ENCODE measurements at places on chromosomes 4 and X.
A peak's percentile ranks its signal among the peaks of the same experiment; 100 is the strongest.

DNA sequence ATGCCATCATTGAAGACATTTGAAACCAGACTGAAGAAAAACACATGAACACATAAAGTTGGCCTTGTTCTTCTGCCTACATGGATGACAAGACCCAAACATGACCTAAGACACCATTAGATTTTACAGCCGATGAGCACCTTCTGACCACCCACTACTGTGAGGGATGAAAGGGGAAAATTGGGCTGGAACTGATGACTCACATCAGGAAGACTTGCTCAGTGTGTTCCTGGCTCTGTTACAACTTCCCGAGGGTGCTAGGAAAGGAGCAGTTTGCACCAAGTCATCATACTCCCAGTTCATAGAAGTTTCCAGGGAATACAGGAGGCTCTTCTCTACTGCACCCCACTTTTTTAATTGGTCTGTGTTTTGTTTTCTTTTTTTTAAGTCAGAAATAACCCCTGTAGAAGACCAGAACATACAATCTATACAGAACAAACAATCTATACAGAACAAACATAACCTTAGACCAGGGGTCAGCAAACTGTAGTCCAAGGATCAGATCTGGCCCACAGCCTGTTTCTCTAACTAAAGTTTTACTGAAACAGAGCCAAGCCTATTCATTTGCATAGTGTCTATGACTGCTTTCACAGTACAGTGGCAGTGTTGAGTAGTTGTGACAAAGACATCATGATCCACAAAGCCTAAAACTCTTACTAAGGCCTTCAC, 25.3 kb downstream of the BTC start:
- no peak for DNase-seq

DNA sequence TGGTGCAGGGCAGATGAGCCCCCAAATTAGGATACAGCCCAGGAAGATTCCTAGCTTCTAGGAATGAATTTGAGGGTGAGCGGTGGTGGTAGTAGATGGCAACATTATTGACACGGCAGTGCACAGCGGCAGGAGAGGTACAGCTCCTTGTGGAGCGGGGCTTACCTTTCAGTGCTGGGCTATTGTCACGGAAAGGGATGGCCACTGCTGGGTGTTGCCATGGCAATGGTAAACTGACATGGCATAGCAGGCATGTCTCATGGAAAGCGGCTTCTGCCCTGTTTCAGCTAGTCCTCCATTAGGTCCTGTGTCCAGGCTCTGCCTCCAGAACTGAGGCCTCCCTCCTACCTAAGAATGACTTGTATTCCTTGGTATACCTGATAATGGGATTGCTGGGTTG, 81.8 kb upstream of the WDR1 start:
- no peak for DNase-seq

- no peak for DNase-seq
These were observed 8.0 kb downstream of the NR0B1 start for GRCh38 chrX:30301208-30301607.

DNA sequence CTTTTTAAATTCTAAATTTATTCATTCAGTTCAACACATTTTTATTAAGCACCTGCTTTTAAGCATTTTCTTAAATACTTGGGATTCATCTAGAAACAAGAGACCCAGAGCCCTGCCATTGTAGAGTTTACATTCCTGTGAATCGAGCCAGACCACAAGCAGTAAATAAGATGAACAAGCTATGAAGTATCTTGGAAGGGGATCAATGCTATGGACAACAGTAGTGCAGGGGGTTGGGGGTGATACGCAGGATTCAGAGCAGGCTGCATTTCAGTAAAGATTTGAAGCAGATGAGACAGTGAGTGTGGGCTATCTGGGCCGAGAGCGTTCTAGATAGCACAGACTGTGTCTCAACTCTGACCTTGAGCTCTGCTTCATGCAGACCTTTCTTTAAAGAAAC, 35.1 kb downstream of the CLDN22 start:
- no peak for DNase-seq

DNA sequence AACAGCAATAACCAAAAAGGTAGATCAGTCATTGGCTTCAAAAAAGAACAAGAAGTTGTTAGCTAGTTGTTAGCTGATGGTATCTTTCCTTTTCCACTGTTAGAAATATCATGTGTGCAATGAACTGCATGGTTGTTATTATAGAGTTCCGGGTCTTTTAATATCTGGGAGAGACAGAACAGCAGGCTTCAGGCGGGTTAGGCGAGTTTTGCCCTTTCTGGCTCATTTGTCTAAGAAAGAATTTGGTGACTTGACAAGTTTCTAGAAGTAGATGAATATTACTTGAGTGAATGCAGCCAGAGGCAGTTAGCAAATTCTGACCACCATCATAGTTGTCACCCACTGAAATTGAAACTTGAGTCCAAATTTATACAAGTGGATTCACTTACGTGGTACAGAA, 88.9 kb upstream of the MID1 start:
- DNase-seq, result no peak

GRCh38 chr4:185708348-185708747, 103.6 kb downstream of the SORBS2 start:
- DNase-seq, result no peak

- DNase-seq, result no peak
These were observed 47.6 kb upstream of the NEUROG2 start for GRCh38 chr4:112563431-112564200.

GRCh38 chrX:77440330-77440729, 6.9 kb upstream of the FGF16 start:
- no peak for DNase-seq

DNA sequence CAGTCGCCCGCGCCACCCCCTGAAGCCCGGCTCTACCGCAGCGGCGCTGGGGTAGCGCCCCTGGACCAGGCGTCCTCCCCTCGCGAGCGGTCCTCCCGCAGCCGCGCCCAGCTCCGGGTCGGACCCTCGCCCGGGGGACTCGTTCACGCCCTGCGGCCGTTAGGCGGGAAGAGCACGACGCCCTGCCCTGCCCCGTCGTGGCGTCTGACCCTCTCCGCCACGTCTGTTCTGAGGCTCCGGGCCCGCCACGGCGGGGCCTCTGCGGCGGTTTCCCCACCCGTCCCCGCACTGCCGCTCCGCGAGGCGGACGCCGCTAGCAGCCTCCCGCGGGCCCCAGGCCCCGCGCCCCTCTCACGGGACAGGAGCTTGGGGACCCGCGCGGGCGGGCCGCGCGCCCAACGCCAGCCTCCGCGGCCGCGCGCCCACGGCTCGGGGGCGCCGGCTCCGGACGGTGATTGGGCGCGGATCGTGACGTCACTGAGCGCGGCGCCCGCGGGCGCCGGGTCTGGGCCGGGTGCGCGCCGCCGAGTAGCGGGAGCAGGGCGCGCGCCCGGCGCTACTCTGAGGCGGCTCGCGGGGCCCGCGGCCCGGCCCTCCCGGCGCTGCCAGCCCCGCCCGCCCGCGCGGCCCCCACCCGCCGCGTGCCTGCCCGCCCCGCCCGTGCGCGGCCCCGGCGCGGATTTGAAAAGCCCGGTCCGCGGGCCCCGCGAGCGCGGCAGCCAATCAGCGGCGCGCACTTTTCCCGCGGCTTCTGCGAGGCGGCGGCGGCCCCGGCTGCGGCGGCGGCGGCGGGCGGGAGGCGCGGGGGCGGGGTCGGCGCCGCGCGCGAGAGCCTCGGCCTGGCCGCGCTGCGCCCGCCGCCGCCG, at the start of gene NSD2:
TSS of gene NSD2 (plus strand) at position 816 of the 866 bp plus-strand sequence. CDS start 29,262 bp downstream, outside the sequence.
- peak; percentile 81 for DNase-seq

Data from Ammon's horn (tissue), 1 donor.